Left hindlimb (tissue), 1 donor: ENCODE measurements at places on chromosomes 7 and 10.

- DNase-seq, result no peak
Observed at GRCh38 chr10:34433241-34434076, 381.6 kb downstream of the PARD3 start.

GRCh38 chr10:63320683-63321082 lies 145.1 kb downstream of the JMJD1C start:
- DNase-seq, result no peak

DNA sequence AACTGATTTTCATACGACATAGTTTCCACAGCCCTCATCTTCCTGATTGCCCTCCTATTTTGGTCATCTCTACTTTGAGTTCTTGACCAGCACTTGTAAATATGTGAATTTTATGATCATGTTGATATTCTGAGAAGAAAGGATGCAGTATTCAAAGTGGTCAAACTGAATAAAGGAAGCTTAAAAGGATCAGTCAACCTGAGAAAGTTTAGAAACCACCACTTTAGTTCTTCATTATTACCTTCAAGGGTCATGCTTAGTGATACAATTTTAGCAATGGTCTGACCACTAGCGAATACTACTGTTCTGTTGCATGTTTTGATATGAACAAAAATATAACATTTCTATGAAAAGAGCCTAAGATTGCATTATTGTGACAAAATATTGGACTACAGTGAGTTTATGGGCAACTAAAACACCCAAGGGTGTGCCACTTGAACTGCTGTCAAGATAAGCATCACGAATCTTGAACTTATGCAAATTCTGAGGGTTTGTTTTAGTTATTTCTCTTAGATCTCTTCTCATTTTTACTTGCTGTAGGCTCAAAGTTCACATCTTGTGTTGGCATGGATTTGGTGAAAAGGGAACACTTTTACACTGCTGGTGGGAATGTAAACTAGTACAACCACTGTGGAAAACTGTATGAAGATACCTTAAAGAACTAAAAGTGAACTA lies 247.7 kb downstream of the IPMK start:
- no peak for DNase-seq

GRCh38 chr10:126670895-126671261 lies 385 bp upstream of the C10orf90 start:
- DNase-seq, result no peak

GRCh38 chr7:4103352-4104091 lies 578.6 kb upstream of the FOXK1 start:
- DNase-seq, result no peak

GRCh38 chr7:76310102-76310957 lies 7.9 kb downstream of the HSPB1 start:
- peak; percentile 75 for DNase-seq

DNA sequence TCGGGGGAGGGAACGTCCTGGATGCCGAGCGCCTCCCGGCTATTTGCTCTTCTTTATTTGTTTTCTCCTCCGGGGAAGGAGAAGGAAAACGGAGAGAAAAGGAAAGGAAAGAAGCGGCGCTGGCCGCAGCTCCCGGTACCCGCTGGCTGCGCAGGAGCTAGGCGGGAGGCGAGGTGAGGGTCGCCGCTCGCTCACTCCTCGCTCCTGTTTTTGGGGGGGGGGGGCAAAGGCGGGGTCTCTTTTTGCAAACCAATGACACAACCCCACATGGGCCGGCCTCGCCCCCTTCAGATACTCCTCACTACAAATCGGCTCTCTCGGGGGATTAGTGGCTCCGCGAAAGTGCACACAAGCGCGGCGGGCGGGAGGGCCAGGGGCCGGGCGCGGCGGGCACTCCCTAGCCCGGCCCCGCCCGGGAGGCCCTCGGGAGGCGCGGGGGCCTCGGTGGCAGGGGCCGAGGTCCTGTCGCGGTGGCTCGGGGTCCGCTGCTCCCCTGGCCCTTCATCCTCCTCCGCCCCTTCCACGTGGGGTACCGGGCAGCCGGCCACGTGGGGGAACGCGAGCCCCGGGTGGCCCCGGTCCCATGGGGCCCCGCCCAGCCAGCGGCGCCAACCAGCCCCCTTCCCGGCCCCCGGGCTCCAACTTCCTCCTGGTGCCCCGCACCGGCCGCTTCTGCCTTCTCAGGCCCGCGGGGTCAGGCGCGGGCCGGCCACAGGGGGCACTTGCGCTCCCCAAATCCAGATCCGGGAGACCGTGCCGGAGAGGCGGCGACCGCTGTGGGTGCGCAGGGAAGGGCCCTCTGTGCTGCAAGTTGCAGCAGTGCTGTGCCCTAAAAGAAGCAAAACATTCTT lies 718 bp upstream of the CTBP2 start:
- peak; percentile 91 for DNase-seq

- DNase-seq, result no peak
Observed at GRCh38 chr7:127214956-127215718, 37.6 kb downstream of the GRM8 start.

- DNase-seq, result no peak
Observed at GRCh38 chr7:94030634-94031033, 26.5 kb upstream of the BET1 start.

- DNase-seq, result no peak
Observed at GRCh38 chr10:86798611-86799010, 42.2 kb downstream of the BMPR1A start.

DNA sequence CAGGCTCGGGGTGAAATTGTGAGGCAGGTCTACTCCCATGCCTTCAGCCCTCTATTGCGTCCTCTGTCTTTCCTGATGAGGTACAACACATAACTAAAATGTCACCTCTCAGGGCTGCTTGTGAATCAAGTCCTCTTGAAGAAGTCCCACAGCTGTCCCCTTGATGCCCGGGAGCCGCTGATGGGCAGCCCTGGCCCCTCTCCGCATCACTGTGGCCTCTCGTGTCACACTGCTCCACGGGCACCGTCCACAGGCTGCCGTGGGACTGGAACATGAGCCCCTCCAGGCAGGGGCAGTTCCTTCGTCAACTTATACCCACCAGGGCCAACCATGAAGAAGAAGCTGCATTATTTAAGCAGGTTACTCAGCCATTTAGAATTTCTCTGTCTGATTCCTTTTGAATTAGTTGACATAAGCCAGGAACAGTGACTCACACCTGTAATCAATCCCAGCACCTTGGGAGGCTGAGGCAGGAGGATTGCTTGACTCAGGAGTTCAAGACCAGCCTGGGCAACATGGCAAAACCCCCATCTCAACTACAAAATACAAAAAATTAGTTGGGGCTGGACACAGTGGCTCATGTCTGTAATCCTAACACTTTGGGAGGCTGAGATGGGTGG lies 58.5 kb upstream of the UBE3C start:
- DNase-seq, result no peak

- DNase-seq, result no peak
Observed at GRCh38 chr10:112562809-112563663, 116.0 kb downstream of the VTI1A start.

GRCh38 chr7:35792873-35793489 lies 7.9 kb upstream of the SEPTIN7 start:
- no peak for DNase-seq

DNA sequence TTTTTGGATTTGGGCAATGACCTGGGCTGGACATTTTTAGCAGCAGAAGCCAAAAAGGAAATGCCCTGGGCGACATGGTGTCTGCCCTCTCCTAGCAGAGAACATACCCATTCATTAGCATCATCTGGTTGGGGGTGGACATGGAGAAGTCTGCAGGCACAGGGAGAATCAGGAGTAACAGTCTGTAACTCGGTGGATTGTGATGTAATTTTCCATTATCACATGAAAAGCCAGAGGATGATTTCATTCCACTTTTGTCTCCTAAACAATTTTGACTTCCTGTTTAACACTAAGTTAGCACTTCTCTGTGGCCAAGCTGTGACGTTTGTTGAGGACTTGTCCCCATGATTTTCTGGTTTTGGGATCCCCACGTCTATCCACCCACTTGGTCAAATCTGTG lies 153.8 kb upstream of the HABP2 start:
- no peak for DNase-seq

- no peak for DNase-seq
Observed at GRCh38 chr10:35540296-35541164, 64.6 kb upstream of the GJD4 start.

- no peak for DNase-seq
Observed at GRCh38 chr7:116806046-116806944, 56.1 kb upstream of the CAPZA2 start.

- no peak for DNase-seq
Observed at GRCh38 chr7:114939484-114940097, 17.7 kb downstream of the MDFIC start.

DNA sequence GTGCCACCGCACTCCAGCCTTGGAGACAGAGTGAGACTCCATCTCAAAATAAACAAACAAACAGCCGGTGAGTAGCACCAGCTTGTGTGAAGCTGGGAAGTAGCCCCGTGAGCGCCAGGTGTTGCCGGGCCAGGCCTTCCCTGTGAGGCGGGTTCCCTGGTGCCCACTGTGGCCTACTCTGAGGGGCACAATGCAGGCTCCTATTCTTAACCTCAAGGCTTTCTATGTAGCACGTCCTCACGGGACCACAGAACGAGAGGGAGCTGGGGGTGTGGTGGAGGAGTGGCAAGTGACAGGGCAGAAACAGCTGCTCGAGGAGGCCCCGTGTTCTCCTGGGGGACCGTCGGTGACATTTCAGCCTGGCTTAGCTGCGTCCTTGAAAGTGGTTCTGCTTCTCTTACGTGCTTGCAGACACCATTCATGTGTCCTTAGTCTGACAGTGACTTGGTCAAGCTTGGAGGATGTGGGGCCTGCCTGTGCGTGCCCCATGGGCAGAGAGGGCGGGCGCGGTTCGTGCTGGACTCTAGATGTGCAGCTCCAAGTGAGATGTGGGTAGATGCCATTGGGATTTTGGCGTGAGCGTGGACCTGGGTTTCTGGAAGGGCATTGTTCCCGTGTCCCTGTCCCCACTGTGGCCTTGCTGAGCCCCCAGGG lies 116.6 kb downstream of the NKX6-2 start:
- DNase-seq, result no peak

DNA sequence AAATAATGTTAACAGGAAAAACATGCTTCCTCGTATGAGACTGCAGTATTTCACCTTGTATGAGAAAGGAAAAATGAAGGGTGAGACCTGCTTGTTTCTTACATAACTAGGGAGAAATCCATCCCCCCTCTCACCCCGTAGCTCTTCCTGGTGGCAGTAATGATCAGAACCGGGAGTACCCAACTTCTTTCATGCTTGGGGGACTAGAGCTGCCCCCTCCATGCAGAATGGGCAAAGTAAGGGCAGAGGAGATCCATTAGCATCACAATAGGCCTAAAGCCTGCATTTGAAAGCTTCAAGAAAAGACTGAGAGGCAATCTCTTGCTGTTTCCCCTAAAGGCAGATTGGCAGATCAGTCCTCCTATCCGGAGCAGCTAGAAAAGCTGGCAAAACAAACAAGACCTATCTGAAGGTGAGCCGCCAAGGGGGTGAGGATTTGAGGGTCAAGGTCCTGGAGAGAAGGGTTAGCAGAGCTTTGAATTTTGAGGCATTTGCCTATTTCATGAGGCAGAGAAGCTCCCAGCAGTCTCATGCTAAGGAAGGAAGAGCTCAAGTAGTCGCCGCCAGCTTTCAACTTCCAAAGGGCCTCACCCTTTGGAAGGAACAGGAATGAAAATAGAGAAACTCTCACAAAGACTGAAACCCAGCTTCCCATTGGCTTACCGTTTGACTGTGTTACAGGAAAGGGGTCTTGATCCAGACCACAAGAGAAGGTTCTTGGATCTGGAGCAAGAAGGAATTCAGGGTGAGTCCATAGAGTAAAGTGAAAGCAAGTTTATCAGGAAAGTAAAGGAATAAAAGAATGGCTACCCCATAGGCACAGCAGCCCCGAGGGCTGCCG lies 36.2 kb downstream of the BAG3 start:
- DNase-seq, result no peak

- DNase-seq, result no peak
Observed at GRCh38 chr7:1755783-1756625, 85.9 kb downstream of the ELFN1 start.

DNA sequence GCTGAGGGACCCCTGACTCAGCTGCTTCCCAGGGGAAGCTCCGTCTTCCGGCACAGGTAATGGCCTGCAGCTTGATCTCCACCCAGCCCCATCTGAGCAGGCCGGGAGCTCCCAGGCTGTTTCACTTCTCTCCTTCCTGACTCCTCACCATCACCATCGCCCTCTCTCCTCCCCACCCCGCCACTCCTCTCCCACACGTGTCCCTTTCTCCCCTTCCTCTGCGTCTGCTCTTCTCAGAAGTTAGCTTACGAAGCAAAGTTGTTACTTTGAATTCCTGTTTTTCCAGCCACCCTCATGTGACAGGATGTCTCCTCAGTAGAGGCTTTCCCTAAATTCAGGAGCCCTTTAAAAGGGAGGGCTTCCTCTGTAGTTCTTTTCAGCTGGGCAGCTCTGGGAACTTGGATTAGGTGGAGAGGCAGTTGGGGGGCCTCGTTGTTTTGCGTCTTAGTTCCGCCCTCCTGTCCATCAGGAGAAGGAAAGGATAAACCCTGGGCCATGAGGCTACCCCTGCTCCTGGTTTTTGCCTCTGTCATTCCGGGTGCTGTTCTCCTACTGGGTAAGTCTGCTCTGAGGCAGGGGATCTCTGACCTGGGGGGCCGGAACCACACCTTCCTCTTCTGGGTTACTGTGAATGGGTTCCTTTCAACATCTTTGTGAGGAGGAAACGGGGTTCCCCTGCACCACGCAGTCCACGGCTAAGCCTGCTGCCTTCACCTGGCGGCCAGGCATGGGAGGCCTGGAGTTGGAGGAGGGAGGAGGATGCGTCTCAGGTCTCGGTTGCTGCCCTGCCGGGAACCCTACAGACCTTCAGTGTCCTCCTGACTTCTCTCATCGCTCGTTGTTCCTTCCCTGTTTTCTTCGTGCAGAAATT lies at the start of gene MRC1:
MRC1 (plus strand) TSS at position 378 of the 871 bp plus-strand sequence; CDS start at position 496, 118 bp downstream.
- DNase-seq, result no peak

DNA sequence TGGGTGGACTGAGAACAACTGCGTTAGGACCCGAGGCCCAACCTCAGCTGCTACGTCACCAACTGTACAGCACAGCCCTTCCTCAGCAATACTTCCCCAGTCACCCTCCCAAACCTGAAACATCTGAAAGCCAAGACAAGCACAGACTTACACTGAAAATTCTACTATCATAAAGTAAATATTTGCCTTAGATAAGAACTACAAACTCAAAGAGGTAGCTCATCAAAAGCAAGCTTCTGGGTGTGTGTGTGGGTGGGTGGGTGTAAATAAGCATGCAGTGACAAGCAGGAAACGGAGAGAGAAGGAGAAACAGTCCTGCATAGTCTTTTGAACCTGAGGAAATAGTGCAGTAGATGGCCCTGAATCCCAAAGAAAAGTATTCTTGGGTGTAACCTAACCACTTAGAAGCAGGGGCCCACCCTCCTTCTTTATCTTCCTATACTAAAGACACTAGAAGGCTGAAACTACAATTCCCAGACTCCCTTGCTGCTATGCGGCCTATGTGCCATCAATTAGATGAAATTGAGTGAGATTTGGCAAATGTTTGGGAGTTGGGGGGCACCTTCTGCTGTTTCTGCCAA lies 18.7 kb downstream of the SLC25A13 start:
- DNase-seq, result no peak

GRCh38 chr7:30117896-30118295 lies 16.9 kb upstream of the MTURN start:
- DNase-seq, result no peak
